ENCODE measurements at places on chromosomes 3 and 15.
A peak's percentile ranks its signal among the peaks of the same experiment; 100 is the strongest.

- DNase-seq: no peak
Observed at GRCh38 chr3:72263223-72263990, 478.5 kb upstream of the PROK2 start.

- peak; percentile 3 for DNase-seq
Observed at GRCh38 chr3:59326246-59327024, 276.6 kb upstream of the CFAP20DC start.

- DNase-seq: no peak
Observed at GRCh38 chr15:100834731-100835130, 44.9 kb upstream of the ALDH1A3 start.

DNA sequence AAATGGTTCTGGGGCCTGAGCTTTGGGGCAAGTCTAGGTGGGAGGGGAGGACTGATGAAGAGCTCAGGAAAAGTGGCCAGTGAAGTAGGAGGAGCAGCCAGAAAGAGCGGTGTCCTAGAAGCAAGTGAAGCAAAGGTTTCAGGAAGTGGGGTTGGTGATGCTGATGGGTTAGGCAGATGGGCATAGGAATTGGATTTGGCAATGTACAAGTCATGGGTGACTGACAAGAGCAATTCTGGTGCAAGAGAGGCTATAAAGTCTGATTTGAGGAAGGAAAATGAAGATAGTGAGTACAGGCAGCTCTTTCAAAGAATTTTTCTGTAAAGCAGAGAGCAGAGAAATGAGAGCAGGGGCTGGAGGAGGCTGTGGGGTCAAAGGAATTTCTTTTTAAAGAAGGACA, 19.7 kb downstream of the ALPK3 start:
- no peak for DNase-seq
